ENCODE measurements at places on chromosomes 7 and 10.

- DNase-seq = no peak
These were observed 5.0 kb downstream of the MXI1 start for GRCh38 chr10:110212119-110213006.

DNA sequence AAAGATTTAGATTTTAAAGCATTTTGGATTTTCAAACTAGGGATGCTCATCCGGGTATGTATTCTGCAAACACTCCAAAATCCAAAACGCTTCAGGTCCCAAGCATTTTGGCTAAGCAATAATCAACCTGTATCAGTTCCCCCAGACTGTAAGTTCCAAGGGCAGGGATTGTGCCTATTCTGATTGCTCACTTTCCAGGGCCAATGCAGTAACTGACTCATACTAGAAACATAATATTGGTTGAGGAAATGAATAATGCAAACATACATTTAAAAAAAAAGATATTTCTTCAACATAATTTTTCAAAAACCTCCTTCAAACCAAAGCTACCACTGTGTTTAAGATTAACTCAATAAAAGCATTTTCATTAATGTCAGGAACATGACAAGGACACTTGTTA lies 69.5 kb downstream of the HIBADH start:
- DNase-seq = no peak

DNA sequence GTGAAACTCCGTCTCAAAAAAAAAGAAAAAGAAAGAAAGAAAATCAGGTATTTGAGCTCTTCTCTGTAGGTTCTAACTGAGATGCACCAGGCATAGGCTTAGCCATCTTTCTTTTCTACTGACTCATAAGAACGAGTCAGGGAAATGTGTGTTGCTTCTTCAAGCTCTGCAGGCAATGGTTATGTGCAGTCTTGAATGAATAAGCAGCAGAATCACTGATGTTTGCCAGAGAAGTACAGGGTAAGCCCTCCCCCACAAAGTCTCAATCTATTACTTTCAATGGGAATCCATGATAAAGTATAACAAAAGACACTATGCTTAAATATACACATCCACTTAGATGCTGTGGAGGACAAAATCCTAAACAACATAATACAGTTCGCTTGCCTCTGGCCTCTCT lies 239.2 kb downstream of the PARD3 start:
- DNase-seq = no peak

GRCh38 chr10:85612378-85612775 lies 754.2 kb downstream of the GRID1 start:
- no peak for DNase-seq

GRCh38 chr7:2993868-2994267 lies 49.8 kb downstream of the CARD11 start:
- no peak for DNase-seq

- no peak for DNase-seq
These were observed 569.5 kb downstream of the TYW1 start for GRCh38 chr7:67566101-67566500.

GRCh38 chr7:28705350-28705749 lies 252.8 kb downstream of the TRIL start:
- no peak for DNase-seq

GRCh38 chr10:93189944-93190343 lies 116.3 kb downstream of the CYP26A1 start:
- DNase-seq = no peak

- no peak for DNase-seq
These were observed 206.5 kb downstream of the USP6NL start for GRCh38 chr10:11404901-11405300.

DNA sequence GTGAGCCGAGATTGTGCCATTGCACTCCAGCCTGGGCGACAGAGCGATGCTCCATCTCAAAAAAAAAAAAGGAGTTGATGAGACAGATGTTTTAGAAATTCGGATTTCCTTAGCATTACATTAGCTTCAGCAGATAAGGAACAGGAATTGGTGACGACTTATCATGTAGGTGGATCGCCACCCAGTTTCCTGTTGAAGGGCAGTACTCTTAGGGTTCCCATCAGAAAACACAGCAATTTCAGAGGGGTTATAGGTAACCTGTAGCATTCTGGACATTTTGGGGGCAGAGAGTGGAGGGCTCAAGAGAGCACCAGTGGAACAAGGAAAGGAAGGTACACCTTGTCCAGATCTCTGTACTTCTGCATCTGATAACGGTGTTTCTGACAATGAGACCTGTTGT lies 146.4 kb upstream of the NOBOX start:
- no peak for DNase-seq

- DNase-seq = no peak
These were observed 63.6 kb upstream of the CARD11 start for GRCh38 chr7:3107228-3107763.

DNA sequence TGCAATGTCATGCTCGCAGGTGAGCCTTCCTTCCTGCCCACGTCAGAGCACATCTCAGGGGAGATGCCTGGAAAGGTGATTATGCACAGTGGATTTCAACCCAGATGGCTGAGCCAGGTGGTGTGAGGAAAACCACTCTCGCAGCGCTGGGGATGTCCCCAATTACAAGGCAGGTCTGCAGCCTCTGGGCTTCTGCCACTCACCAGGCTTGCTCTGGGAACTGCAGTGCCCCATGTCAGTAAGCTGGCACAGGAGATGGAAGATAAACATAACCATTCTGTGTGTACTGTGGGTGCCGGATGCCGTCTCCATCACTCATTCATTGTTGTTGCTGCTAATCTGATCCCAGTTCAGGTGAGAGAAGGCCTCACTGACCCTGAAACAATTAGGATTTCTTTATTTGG lies 222.9 kb upstream of the PITRM1 start:
- DNase-seq = no peak

- no peak for DNase-seq
These were observed 87.1 kb upstream of the HDAC9 start for GRCh38 chr7:18408461-18408860.

GRCh38 chr10:124745673-124746072 lies 1.5 kb upstream of the FAM53B start:
- no peak for DNase-seq

DNA sequence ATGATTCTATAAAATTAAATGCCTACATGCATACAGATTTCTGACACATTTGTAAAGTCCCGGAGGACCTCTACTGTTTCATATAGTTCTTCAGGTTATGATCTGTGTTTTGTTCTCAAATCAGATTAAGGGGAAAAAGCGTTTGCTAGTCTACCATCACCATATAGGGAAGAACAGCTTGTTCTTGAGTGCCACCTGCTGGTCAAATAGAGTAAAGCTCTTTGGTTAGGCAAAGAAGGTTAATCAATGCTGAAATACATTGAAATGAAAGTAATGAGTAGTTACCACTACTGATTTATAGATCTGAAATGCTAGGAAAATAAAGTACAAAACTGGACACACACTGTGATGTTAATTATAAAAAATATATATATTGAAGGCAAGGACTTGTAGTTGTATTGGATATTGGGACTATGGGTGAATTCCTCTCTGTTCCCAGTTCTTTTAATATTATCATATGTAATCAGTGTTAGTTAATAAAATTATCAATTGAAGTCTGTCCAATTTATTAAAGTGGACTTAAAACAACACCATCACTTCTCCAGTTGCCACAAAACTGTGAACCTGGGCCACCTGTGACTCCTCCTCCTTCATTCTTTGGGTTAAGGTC lies 72.6 kb upstream of the PDLIM1 start:
- DNase-seq = no peak

GRCh38 chr7:9407816-9408215 lies 974.4 kb downstream of the NXPH1 start:
- no peak for DNase-seq

DNA sequence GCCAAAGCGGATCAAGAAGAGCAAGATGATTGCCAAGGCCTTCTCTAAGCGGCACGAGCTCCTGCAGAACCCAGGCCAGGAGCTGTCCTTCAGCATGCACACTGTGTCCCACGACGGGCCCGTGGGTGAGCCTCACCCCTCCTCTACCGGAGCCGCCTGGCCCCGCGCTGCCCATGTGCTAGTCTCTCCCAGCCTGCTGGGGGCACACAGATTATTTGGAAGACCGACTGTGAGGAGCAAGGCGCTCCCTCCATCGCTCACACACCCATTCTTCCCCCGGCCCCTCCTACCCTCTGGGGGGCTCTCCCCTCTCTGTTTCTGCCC lies 13.9 kb upstream of the AHCYL2 start:
- no peak for DNase-seq

- DNase-seq = no peak
These were observed 9.1 kb upstream of the CXCL12 start for GRCh38 chr10:44393834-44394547.

GRCh38 chr7:100088621-100089457 lies at the start of gene COPS6:
COPS6 (plus strand) TSS chr7:100088969; CDS start chr7:100088991, 22 bp downstream.
- DNase-seq = peak; percentile 75

- DNase-seq = no peak
These were observed 668.0 kb upstream of the LRRTM3 start for GRCh38 chr10:66257801-66258200.

GRCh38 chr10:129942936-129943715 lies 20.9 kb downstream of the EBF3 start:
- no peak for DNase-seq

DNA sequence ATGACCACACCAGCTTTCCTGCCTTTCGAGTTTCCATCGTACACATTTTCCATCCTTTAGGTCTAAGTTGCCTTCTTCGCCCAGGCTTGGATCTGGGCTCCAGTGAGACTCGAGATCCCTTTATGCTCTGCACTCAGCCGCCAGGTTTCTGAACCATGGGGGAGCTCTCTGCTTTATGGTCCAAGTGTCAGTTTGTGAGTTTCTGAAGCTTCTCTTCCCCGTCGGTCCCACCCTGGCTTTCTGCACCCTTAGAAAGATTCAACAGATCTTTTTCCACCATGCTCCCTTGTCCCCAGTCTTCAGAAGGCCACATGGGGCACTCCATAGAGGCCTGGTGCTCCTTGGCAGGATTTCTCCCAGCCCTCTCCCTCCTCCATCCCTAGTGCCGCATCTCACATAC lies 402.0 kb downstream of the PTPRN2 start:
- DNase-seq = no peak

DNA sequence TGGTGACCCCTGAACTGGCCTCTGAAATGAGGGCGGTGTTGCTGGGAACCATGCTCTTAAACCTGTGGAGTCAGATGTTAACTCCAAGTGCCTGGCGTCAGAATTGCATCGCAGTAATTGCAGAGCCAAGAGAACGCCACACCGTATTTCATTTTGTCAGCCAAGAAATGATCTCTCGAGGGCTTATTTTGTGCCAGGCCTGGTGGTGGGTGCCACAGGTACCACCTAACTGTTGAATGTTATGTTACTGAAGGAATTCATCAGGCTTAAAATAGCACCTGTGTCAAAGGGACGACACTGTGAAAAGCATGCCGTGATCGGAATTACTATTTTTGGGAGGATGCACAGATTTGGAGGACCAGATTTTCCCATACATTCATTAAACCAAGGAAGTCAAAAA lies 51.9 kb upstream of the BAIAP2L1 start:
- no peak for DNase-seq

DNA sequence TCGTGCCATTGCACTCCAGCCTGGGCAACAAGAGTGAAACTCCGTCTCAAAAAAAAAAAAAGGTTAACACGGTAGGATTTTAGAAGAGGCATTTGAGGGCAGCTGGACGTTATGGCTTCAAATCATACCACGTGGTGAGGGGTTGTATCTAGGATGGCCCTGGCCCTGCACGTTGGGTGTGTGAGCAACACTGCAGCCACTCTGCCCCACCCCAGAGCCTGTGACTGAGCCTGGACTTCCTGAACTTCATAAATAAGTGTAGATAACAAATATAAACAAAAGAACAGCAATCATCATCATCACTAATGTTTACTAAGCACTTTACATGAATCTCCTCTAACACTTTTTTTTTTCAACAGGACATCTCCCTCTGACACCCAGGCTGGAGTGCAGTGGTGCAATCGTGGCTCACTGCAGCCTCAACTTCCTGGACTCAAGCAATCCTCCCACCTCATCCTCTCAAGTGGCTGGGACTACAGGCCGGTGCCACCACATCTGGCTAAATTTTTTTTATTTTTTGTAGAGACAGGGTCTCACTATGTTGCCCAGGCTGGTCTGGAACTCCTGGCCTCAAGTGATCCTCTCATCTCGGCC lies 169.5 kb upstream of the FRMD4A start:
- DNase-seq = no peak

DNA sequence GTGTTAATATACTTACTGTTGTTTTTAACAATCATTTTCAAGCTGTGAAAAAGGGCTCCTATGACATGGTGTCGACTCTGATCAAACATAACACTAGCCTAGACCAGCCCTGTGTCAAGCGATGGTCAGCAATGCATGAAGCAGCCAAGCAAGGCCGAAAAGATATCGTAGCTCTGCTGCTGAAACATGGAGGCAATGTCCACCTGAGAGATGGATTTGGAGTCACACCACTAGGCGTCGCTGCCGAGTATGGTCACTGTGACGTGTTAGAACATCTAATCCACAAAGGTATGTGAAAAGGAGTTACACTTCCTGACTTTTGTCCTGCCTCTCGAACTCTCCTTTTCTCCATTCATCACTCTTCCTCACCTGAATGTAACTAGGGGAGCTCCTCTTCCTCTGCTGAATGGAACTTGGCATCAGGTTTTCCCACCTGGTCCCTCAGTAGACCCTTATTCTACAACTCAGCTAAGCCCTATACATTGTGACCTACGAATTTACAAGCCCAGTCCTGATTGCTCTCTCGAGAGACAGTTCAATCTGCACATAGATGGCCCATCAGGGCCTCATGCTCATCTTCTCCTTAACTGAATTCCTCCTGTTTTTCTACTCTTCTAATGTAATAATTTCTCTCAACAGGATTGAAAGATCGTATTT lies 23.0 kb downstream of the ASB15 start:
- peak; percentile 33 for DNase-seq

DNA sequence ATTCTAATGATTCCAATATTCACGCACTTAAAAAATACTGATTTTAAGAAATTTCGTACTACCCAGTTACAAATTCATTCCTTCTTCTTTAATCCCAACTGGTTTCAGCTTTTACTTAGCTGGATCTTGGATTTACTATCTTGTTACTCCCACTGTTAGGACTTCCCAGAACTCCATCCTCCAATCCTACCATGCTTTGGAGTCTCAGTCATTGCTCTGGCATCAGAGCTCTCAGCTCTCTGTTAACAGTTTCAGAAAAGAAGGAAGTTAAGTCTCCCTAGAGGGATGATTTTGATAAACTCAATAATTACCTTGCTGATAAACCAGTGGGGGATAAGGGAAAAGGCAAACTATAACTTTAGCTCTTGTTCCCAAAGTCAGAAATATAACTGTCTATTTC lies 9.5 kb downstream of the PPA1 start:
- DNase-seq = no peak

GRCh38 chr7:249989-250388 lies 40.0 kb upstream of the FOXL3 start:
- no peak for DNase-seq

- no peak for DNase-seq
These were observed 1073.8 kb upstream of the SORCS1 start for GRCh38 chr10:108238261-108238660.
